ENCODE measurements at places on chromosomes 2 and 18.

GRCh38 chr2:59726228-59727120 lies 827.0 kb downstream of the BCL11A start:
- no peak for DNase-seq

- DNase-seq: no peak
These were observed 16.1 kb upstream of the TTLL4 start for GRCh38 chr2:218694405-218695145.

DNA sequence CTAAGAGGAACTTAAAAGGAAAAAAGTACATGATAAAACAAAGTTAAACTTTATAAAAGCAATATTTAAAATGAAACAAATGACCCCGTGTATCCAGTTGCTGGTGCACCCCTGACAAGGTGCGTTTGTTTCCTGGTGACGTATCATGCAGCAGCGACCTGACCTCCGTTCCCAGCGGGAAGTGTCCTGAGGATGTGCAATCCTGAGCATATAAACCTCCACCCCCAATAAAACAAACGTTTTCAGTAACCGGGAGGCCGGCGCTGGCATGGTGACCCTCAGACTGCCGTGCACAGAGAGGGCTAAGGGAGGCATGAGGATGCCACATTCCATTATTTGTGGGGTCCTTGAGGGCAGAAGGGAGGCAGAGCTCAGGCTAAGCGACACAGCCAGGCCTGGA lies 14.8 kb downstream of the SLC66A2 start:
- no peak for DNase-seq

GRCh38 chr18:35707247-35707646 lies 125.7 kb downstream of the GALNT1 start:
- DNase-seq: no peak

All from H1 (cell line).